ENCODE measurements at places on chromosomes 13 and 19.

DNA sequence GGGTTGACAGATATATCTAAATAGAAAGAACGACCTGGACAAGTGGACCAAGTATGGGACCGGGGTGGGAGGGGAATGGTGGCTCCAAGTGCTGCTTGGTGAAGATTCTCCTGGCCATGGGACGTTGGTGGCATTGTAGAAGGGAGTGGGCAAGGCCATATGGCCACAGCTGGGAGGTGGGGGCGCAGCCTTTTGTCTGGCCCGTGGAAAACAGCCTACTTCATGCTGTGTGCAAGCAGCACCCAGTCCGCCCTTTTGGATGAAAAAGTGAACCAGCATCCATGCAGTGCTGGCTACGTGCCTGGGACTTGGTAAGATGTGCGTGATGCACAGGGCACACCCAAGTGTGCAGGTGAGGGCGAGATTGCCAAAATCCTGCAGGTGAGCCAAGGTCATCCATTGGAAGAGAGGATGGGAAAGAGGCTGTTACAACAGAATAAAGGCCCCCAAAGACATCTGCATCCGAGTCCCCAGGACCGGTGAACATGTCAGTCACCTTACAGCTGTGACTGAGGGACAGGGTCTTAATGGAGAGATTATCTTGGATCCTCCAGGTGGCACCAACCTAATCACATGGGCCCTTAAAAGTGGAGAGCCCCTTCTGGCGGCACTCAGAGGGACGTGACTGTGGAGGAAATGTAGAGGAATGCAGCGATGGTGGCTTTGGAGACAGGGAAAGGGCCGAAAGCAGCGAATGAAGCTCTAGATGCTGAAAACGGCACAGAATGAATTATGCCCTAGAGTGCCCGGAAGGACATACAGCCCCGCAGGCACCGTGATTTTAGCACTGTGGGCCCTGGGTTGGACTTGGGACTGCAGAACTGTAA lies 40.8 kb downstream of the TEX29 start:
- no peak for DNase-seq

DNA sequence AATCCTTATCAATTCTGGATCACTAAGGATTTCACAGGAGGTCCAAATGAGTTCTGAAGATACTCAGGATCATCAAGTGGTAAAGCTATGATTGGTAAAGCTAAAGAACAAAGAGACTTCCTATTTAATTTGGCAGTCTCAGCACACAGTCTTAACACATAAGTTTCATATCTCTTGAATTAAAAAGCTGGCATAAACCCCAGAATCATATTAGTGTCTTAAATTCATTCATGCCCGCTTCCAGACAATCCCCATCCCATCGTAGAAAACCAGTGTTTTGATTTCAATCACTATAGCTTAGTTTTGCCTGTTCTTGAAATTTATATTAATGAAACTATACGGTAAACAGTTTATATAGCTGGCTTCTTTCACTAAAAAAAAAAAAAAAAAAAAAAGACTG lies 278.7 kb downstream of the DIAPH3 start:
- DNase-seq, result no peak

DNA sequence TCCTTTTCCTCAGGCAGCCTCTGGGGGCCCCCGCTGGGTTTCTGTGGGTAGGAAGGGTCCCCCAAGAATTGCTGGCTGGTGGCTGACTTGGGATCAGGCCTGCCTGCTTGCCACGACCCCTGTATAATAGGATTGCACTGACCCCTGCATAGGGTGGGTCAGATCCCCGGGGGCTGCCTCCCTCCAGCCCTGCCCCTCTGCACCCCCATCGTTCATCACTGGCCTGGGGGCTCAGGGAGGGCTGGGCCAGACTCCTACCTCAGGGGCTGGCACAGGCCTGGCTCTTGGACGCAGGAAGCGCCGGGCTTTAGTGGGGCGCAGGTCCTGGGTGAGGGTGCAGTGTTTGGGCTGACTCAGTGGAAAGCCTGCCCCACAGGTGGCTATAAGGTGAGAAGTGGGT lies 10.6 kb downstream of the NDUFB7 start:
- DNase-seq, result no peak

DNA sequence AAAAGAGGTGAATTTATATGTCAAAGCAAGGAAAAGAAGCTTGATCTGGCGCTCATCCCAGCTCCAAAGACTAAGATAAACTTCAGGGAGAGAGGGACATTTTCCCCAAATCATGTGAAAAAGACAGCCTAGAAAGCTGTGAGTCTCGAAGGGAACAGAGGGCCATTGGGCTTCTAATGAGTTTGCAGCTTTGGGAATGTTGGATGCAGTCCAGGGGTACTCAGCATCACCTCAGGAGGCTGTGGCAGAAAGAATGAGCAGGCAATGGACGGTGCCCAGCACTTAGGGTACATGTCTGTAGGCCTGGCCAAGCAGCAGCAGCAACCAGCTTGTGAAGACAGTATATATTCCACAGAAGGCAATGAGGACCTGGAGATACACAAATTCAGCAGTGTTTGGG lies 25.7 kb upstream of the WASF3 start:
- DNase-seq, result no peak

DNA sequence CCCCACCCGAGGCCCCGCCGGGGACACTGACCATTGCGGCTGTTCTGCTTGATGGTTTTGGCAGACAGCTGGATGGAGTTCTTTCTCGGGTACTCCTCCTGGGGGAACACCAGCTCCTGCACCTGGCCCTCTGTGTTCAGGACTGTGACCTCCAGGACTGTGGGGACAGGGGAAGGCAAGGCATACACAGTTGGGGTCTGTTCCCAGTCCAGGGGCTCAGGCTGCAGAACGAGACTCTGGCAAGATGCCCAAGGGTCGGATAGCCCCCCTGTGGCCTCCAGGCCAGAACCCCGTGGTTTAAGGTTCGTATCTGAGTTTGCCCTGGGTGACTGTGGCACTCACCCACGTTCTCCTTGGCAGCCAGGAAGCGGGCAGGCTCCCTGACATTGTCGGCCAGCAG lies 22.7 kb upstream of the ASF1B start:
- DNase-seq, result no peak

DNA sequence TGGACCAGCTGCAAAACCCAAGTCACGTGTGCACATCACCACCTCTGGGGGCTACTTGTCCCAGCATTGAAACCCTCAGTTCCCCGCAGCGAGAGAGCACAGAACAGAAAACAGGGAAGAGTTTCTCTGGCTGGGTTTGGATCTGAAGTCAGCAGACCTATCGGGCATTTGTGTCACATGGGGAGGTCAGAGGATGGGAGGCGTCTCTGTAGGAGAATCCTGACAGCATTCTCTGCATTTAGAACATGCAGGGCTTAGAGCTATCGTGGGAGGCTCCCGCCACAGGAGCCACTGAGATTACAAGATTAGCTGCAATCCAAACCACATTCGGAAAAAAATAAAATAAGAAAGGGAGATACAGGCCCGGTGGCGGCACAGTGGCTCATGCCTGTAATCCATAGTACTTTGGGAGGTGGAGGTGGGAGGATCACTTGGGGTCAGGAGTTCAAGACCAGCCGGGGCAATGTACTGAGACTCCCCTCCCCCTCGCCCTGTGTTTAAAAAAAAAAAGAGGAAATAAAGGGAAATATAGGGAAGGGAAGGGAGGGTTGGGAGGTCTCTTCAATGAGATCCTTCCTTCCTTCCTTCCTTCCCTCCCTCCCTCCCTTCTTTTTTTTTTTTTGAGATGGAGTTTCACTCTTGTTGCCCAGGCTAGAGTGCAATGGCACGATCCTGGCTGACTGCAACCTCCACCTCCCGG lies 2.9 kb upstream of the TLE6 start:
- peak; percentile 36 for DNase-seq

- DNase-seq, result no peak
These were observed 60.5 kb upstream of the TPM4 start for GRCh38 chr19:16015805-16016173.

DNA sequence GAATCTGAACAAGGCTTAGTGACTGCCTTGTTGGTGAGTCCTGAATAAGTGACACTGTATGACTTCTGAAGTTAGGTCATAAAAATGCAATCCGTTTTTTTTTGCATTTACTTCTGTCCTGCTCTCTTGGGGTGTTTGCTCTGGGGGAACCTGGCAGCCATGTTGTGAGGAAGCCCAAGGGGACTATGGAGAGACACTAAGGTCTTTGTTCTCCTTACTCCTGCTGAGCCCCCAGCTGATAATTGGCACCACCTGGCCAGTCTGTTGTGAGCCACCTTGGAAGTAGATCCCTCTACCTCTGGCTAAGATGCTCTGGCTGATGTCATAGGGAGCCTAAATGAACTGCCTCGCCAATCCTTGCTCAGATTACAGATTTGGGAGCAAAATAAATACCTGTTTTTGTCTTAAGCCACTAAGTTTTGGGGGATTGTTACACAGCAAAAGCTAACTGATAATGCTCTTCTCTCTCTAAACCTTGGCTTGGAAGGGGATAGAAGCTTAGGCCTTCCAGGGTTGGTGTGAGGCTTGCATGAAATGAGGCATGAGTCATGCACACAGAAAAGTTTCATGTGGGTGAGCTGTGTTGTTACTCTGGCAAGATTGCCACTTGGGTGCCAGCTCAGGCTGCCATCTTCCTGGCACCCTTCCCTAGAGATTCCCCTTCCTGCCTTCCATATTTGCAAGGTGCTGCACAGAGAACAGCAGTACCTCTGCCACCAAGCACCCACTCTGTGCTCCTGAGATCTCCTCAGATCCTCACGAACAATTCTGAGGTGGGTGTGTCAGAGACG lies 10.1 kb downstream of the TUBB4A start:
- DNase-seq, result no peak

GRCh38 chr19:32822916-32823746 lies 46.4 kb downstream of the SLC7A9 start:
- DNase-seq, result no peak

GRCh38 chr13:99301913-99302636 lies 5.1 kb downstream of the GPR183 start:
- no peak for DNase-seq

GRCh38 chr13:33645591-33646554 lies 172.1 kb upstream of the RFC3 start:
- DNase-seq, result no peak

DNA sequence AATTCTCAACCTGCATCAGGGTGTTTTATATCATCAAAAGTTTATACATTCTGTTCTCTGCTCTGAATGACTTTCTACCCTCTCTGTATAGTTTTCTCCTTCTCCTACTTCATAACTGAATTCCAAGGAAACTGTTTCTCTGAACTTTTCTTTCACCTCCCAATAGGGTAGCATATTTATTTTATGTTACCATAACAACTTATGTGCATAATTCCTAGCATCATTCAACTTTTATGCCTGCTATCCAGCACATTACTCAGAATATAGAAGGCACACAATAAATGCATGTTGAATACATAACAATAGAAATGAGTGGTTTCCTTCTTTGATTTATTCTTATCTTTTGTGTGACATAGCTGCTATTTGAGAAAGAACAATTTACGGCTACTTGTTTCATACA lies 2385.0 kb downstream of the PCDH9 start:
- DNase-seq, result no peak

DNA sequence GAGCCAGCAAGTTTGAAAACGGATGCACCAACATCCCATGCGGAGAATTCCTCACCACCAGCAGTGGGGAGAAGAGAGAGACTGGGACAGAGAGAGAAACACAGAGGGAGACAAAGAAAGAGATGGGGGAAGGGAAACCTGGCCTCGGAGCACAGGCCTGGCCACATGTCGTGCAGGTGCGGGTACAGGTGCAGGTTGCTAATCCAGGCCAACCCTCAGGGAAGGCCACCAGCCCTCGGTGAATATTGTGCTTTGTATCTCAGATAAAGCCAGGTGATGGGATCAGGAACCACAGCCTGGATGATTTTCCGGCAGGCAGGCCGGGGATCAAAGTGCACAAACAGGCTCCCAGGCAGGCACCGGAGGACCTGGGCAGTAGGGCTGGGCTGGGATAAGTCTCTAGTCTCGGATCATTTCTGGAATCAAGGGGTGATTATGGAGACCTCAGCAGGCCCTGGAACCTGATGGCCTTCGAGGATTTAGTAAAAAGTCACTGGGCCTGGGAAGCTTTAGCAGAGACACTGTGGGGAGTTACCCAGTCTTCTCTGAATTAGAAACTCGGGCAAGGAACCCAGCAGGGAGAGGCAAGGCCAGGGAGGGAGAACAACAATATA lies 3.7 kb downstream of the GAS6 start:
- DNase-seq, result peak; percentile 15

- no peak for DNase-seq
These were observed 29.1 kb downstream of the NLRP12 start for GRCh38 chr19:53795019-53795418.

DNA sequence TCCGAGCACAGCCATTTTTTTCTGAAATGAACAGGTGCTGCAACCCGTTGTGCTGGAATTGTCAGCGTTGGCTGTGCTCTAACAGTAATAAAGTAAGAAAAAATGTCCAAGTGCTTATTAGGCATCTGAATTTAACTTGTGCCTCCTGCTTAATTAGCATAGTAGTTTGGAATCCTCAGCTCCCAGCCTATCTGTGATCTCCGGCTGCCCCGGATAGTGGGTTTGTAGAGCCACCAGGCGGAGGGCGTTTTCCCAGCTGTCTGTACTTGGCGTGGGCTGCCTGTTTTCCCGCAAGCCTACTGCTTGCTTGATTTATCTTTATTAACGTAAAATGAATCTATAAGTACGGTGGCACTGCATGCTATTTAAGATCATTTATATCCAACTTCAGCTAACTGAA lies 137.9 kb downstream of the MTUS2 start:
- DNase-seq, result no peak

- DNase-seq, result no peak
These were observed 313.5 kb downstream of the KLF12 start for GRCh38 chr13:73820688-73821087.

- no peak for DNase-seq
These were observed 1.0 kb upstream of the ETFB start for GRCh38 chr19:51367255-51367564.

- DNase-seq, result no peak
These were observed 498 bp upstream of the RBM26 start for GRCh38 chr13:79406597-79406908.

GRCh38 chr13:51727634-51728274 lies 76.2 kb downstream of the DHRS12 start:
- no peak for DNase-seq

GRCh38 chr13:24261566-24261965 lies 47.8 kb upstream of the C1QTNF9 start:
- DNase-seq, result no peak

DNA sequence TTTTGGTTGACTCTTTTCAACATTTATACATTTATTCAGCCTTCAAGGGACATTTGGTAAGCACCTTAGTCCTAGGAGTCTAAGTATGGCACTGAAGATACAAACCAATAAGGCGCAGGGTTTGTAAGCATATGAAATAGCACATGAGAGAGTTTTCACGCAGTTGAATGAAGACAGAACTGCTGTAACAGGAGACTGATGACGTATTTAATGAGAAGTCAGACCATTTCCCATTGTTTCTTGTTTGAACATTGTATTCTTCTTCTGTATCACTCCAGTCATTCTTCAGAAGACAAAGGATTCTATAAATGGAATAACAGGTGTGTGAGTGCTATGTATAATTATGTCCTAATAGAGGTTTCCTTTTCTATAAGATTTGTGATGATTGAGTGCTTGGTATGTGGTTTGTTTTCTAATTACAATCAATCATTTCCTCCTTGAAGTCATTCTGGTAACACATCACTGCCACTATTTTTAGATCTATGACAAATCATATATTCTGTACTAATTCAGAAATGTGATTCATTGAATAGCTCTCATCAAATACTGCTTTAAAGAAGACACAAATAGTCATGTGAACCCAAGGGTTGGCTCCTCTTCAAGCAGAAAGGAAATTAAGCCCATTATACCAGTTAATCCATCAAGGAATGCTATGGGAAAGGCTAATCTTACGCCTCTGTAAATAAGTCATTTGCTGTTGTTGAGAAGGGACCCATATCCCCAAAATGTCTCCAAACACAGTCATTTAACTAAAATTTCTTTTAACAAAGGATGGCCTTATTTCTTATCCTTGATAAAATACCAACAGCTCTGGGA lies 222.8 kb upstream of the NBEA start:
- no peak for DNase-seq

- DNase-seq, result no peak
These were observed 683.1 kb upstream of the PRR20A start for GRCh38 chr13:56457535-56458190.

Data from stimulated activated CD8-positive, alpha-beta memory T cell treated with anti-CD3 and anti-CD28 coated beads, Interleukin-4, amount 100 ng/mL, for 48 hours (primary cell).